Urothelium cell line (cell line): ENCODE measurements at places on chromosomes 2 and 18.
A peak's percentile ranks its signal among the peaks of the same experiment; 100 is the strongest.

GRCh38 chr2:101854877-101855276 is 136.9 kb upstream of the IL1R2 start:
- no peak for DNase-seq

GRCh38 chr2:106857882-106858478 is 28.0 kb downstream of the ST6GAL2 start:
- no peak for DNase-seq

- DNase-seq, result peak; percentile 62
Measured at GRCh38 chr2:64405581-64406406, 48.2 kb upstream of the LGALSL start.

DNA sequence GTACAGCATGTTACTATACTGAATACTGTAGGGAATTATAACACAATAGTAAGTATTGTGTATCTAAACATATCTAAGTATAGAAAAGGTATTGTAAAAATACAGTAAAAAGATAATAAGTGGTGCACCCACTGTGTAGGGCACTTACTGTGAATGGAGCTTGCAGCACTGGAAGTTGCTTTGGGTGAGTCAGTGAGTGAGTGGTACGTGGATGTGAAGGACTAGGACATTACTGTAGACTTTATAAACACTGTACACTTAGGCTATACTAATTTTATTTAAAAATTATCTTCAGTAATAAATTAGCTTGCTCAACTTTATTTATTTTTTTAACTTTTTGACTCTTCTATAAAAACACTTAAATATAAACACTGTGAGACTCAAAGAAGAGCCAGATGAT is 82.6 kb downstream of the MTA3 start:
- no peak for DNase-seq

- no peak for DNase-seq
Measured at GRCh38 chr18:27412556-27412955, 227.4 kb upstream of the CHST9 start.

- DNase-seq, result no peak
Measured at GRCh38 chr2:58054264-58054663, 7.7 kb downstream of the VRK2 start.
